ENCODE measurements at places on chromosomes 5 and 9.

DNA sequence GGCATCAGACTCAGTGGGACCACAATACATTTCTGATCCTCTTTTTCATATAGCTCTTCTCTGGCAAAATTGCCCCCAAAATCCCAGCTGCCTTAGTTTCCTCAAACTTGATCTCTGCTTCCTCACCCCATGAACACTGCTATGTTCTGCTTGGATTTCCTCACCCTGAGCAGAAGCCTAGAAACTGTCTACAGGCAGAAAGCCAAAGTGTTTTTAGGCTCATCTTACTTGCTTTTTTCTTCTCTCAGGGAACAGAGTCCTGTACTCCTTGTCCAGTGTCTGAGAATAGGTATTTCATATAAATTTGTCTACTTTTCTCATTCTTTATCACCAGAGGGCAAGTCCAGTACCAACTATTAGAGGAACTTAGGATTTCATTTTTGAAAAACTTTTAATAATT is 21.5 kb upstream of the UBAP1 start:
- H3K27me3 ChIP-seq = no peaks in the 10 kb centered on the region
- peak overlapping the region; percentile 91 for H3K27ac ChIP-seq
- H3K4me3 ChIP-seq = no peak overlapping the region
- peaks cover 10% of the 10 kb centered on the region for H3K4me1 ChIP-seq
- no peaks in the 10 kb centered on the region for H3K36me3 ChIP-seq
- no peak for DNase-seq

DNA sequence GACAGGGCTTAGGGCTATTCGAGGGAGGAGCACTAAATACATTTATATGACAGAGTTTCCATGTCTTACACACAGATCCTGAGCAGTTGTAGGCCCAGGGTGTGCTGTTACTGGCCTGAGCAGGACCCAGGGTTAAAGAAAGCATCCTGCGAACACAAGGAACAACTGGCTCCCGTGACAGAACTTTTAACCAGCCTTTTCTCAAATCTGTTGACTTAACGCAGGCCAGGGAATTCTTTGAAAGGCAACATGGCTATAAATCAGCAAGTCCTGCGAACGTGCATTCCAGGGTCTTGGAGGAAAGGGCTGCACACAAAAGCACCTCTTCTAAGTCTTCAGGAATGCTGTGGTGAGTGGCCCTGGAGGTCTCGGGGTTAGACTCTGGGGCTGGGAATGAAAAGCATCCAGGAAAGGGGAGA is 45.2 kb upstream of the ANKRD55 start:
- no peaks in the 10 kb centered on the region for H3K36me3 ChIP-seq
- peaks cover 12% of the 10 kb centered on the region for H3K4me1 ChIP-seq

GRCh38 chr5:36607838-36608783 is 1.7 kb downstream of the SLC1A3 start:
- H3K4me1 ChIP-seq = peaks cover 42% of the 10 kb centered on the region
- H3K27me3 ChIP-seq = peaks cover 8% of the 10 kb centered on the region
- H3K36me3 ChIP-seq = peaks cover 27% of the 10 kb centered on the region

GRCh38 chr5:34015120-34015822 is 7.4 kb upstream of the AMACR start:
- no peak overlapping the region for H3K27ac ChIP-seq
- H3K27me3 ChIP-seq = no peaks in the 10 kb centered on the region
- no peak for DNase-seq
- peaks cover 4% of the 10 kb centered on the region for H3K4me1 ChIP-seq
- H3K36me3 ChIP-seq = peaks cover 3% of the 10 kb centered on the region

DNA sequence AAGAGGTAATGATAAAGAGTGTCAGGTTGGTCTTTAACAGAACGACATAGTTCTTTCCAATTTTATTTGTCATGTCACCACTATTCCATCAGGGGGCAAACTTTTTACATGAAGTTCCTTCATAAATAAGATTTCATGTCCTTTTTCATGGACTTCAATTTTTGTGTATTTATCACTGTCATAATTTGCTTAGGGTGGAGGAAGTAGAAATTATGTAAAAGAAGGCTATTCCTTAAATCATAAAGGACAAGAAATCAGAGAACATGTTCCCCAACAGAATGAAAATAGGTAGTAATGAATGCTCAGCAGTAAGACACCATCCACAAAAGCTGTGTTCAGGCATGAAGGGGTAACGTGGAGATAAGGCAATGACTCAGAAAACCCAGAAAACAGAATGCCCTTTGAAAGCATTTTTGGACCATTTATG is 72.7 kb downstream of the ZFAND5 start:
- H3K27ac ChIP-seq = peak overlapping the region; percentile 60
- H3K36me3 ChIP-seq = no peaks in the 10 kb centered on the region

DNA sequence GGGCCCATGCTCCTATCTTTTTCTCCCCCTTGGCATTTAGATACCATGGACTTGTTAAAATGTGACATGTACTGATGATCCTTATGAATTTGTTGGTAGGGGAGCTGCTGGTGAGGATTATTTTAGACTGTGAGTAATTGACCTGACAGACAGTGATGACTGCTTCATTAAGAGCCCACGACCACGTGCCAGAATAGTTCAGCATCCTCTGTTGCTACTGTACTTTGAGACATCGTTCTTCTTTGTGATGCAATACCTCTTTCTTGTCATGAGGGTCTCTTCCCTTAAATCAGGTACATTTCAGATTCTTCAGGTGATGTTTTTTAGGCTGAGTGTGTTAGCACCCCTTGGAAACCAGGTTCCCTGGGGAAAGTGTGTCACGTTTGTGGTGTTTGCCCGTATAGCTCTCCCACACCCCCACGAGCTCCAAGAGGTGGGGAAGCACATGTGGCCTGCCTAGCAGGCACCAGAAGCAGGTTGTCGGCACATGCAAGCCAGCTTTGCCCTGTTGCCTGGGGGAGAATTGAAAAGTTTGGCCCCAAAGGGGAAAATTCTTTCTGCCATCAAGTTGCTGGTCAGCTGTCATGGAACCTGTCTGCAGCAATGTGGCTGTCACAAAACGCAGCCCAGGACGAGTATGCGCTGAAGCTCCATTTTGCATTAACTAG is 25.1 kb downstream of the QRFP start:
- H3K27me3 ChIP-seq = no peaks in the 10 kb centered on the region
- no peak overlapping the region for H3K4me3 ChIP-seq
- H3K36me3 ChIP-seq = peaks cover 28% of the 10 kb centered on the region
- DNase-seq = no peak
- H3K27ac ChIP-seq = no peak overlapping the region

DNA sequence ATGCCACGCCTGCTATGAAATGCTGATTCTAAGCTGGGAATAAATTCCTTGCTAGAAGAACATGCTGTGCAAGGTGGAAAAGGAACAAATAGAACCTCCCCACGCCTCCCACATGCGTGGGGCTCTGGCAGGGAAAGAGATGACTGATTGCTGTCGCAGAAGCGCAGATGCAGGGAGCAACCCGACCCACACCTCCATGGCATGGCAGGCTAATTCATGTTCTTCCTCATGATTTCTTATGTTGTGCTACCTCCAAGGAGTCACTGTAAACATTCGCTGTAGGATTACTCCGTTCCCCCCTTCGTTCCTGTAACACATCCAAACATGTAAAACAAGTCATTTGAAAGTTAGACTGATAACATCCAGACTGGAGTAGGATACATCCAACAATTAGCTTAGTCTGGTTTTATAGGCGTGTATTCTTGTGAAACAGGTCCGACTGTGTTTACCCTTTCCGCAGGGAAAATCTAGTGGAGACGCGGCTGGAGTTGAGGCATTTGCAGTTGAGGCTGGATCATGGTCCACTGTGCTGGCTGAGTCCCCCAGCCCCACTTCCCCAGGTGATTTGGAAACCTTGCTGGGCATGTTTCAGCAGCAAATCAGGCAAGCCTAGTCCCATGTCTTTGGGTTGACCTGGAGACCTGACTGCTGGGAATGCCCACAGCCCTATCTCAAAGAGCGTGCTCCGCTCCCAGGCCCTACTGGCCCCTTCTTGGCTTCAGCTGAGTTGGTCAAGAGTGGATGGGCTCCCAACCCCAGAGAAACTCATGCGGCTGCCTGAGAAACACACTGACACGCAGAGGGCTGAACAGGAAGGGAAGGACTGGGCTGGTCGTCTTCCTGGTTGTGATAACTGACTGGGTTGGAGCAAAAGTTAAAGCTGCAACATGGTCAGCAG is 24.8 kb upstream of the ANKRD33B start:
- DNase-seq = no peak
- H3K4me1 ChIP-seq = peaks cover 13% of the 10 kb centered on the region
- no peak overlapping the region for H3K4me3 ChIP-seq
- H3K27me3 ChIP-seq = peaks cover 18% of the 10 kb centered on the region
- no peak overlapping the region for H3K27ac ChIP-seq

DNA sequence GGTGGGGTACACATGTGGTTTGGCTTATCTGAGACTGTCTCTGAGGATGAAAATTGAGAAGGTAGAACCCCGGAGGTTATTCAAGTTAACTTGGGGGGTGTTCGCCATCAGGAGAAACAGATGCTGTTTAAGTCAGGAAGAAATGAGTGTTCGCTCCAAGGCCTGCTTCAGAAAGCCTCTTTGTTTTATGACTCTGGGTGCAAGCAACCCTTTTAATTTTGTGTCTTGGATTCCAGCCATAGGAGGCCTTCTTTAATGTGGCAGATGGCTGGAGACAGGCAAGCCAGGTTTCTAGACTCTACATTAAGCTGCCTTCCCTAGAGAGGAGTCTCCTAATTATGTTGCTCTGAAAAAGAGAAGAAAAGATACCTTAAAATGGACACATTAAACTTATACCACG is 4.2 kb upstream of the SMAD5 start:
- no peak for DNase-seq
- peaks cover 12% of the 10 kb centered on the region for H3K4me1 ChIP-seq
- H3K4me3 ChIP-seq = no peak overlapping the region
- H3K36me3 ChIP-seq = no peaks in the 10 kb centered on the region

All from type B pancreatic cell (in vitro differentiated cells).